Putamen (tissue), 1 donor: ENCODE measurements at places on chromosomes 1 and 21.

- no peak for DNase-seq
Measured at GRCh38 chr1:197807216-197807615, 31.9 kb upstream of the DENND1B start.

GRCh38 chr1:148363439-148363810 lies 119.7 kb downstream of the PPIAL4G start:
- no peak for DNase-seq

- peak; percentile 22 for DNase-seq
Measured at GRCh38 chr1:111221633-111222291, 5.8 kb upstream of the CHI3L2 start.

GRCh38 chr1:158509471-158510156 lies 37.6 kb downstream of the OR10R2 start:
- no peak for DNase-seq

DNA sequence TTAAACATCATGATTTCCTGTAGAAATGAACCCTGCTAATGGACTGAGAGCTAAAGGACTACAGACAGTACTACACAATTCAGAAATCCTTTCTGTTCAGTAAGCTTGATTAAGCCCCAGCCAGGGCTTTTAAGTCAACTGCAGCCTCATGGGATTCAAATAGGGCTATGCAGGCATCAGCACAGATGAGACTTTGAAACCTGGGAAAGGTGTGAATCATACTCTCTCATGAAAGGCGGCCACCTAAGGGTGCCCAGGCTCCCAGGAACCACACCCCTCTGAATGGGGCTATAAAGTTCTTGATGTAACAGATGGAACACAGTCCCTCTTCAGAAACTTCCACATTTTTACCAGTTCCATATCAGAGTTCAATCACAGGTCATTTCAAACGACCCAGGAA lies 7.6 kb downstream of the SIPA1L2 start:
- DNase-seq: no peak
